ENCODE measurements at places on chromosomes 1 and 21.

- no peak for DNase-seq
These were observed 30.0 kb downstream of the LRRC52 start for GRCh38 chr1:165573787-165574186.

DNA sequence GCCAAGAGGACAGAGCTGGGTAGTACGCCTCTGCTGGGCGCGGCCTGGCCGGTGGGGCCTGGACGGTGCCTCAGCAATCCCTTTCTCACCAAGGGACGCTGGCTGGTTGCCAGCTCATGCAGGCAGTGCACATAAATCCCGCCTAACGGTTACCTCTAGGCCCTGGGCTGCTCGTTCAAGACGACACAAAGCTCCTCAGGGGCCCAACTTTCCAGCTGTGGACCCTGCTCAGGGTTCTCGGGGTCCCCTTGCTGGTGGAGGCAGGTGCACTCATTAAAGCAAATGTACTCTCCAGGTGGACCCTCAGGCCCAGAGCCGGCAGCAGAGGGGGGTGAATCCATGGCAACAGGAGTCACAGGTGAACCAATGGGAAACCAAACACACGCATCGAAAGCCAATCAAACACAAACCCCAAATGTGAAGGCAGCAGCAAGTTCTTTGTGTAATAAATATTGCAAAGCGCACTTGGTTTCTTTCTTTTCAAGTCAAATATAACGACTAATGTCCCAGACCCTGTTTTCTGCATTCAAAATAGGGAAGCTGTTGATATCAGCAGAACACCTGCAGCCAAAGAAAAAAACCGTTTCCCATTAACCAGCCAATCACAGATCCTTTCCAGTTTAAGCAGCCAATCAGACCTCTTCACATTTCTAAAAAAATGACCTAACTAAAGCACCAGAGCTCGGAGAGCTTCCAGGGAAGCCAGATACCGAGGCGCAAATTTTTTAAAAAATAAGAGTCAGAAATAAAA, 26.1 kb upstream of the CLSTN1 start:
- DNase-seq, result no peak

- no peak for DNase-seq
These were observed 3.7 kb downstream of the CFAP410 start for GRCh38 chr21:44335266-44336059.

- peak; percentile 31 for DNase-seq
These were observed 130.5 kb downstream of the TOMM20 start for GRCh38 chr1:234997896-234998741.

DNA sequence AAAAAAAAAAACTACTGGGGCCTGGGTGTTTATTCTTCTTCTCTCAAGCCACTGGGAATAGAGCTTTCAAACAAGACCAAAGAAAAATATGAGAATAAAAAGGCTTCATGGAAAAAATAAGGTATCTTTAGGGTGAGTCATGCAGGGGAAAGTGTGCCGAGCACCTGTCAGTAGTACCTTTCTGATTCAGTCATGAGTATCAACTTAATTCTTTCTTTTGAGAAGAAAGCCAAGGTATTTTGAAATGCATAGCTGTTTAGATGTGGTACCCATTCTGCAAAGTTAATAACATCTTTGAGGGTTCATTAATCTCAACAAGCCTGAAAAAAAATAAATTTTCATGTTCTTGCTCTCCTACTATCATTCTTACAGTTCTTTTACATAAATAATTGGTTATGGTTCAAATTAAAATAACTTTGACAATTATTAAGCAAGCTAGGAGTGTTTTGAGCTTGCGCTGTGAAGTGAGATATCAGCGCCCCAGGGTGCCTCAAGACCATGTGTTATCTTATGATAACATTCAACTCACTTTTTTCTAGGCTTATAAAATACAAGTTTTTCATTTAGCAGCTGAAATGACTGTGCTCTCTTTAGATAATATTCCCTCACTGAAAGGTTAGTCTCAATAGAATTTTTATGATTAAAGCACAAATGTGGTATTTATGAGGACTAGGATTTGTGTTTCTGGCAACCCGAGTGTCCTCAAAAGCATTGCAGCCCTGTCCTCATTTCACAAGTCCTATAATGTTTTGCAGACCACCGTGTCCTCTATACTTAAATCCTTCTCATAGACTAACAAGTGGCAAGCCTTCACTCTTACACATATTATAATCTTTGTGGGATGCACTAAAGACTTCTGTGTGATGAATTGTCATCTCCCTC, 138.6 kb downstream of the SLC44A5 start:
- DNase-seq, result no peak

GRCh38 chr1:63418101-63418500, 50.7 kb downstream of the ALG6 start:
- DNase-seq, result no peak

GRCh38 chr1:37845049-37845646, 14.2 kb downstream of the MTF1 start:
- DNase-seq, result no peak

GRCh38 chr1:87926921-87927320, 598.2 kb downstream of the LMO4 start:
- DNase-seq, result no peak

DNA sequence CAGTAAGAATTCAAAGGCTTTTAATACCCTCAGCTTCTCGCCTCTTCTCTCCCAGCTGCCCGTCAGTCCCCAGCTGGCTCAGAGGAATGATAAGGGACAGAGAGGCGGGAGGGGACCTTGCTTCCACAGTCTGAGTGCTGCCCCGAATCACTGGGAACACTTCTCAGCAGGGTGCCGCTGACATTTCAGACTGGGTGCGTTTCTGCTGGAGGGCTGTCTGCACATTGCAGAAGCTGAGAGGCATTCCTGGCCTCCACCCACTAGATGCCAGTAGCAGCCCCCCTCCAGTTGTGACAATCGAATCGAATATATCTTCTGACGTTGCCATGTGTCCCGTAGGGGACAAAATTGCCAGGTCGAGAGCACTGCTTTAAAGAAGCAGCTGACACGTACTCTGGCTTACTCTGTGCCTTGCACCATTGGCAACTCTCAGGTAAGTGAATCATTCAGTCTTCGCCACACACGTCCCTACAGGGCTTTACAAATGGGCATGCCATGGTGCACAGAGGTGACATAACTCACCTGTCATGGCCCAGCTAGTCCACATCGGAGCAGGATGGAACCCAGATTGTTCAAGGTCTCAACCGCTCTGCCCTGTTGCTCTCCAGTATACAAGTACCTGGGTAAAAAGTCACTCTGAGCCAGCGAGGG, 23.9 kb downstream of the CTNNBIP1 start:
- DNase-seq, result no peak

DNA sequence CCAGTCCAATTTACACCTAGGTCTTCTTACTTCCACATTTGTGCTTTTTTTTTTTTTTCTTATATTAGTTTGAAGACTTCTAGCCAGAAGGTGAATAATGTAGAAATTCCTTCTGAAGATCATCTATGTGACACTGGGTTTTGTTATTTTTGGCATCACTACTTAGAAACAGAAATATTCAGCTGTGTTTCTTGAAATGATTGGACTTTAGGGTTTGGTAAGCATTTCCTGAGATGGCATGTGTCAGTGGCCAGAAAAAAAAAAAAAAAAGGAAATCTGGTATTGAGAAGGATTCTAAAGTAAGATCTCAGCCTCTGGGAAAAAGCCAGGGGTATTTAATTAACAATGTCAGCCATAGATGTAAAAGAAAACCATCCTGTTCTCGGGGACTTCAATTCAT, 43.4 kb upstream of the LRRC8C start:
- no peak for DNase-seq

- DNase-seq, result no peak
These were observed 881 bp downstream of the USP25 start for GRCh38 chr21:15730484-15731242.

DNA sequence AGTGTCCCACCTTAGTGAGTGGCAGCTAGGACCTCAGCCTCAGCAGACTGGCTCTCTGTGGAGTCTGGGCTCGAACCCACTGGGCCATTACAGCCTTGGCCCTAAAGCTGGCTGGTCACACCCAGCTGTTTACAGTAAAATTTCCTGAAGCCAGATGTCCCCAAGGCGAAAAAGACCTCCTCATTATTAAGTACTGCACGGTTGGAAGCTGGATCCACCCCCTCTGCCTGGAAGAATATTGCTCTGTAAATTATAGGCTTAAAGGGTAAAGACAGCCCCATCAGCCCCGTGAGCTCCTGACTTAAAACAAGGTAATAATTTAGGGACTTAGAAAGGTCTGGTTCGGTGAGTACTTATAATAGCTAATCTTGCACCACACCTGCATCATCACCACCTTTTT, 30.3 kb upstream of the TMEM51 start:
- no peak for DNase-seq

GRCh38 chr1:93358293-93358692, 12.6 kb downstream of the DR1 start:
- DNase-seq, result no peak

DNA sequence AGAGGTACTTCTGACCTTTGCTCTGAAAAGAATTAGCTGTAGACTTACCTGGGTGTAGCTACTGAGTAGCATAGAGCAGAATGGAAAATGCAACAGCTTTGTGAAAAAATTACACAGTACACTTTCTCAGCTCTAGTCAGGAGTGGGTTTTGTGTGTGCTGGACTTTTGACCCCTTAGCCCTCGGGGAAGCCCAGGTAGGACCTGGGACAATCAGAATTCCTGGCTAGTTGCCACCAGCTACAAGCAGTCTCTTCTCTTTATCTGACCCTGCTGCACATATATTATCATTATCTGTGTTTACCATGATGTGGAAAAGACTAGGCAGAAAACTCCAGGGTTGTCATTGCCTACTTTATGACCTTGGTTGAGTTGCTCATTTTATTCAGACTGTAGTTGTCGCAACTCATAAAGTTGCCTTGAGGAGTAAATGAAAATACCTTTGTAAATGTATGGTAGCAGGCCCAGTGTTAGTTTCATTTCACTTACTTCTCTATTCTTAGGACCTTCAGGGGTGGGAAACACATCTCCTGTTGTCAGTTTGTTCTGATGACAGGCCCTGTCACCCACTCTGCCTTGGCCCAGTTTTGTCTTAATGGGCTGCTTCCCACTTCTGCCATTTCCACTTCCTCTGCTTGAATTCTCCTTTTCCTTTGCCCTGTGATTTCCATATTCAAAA, 5.4 kb downstream of the NEK7 start:
- DNase-seq, result no peak

DNA sequence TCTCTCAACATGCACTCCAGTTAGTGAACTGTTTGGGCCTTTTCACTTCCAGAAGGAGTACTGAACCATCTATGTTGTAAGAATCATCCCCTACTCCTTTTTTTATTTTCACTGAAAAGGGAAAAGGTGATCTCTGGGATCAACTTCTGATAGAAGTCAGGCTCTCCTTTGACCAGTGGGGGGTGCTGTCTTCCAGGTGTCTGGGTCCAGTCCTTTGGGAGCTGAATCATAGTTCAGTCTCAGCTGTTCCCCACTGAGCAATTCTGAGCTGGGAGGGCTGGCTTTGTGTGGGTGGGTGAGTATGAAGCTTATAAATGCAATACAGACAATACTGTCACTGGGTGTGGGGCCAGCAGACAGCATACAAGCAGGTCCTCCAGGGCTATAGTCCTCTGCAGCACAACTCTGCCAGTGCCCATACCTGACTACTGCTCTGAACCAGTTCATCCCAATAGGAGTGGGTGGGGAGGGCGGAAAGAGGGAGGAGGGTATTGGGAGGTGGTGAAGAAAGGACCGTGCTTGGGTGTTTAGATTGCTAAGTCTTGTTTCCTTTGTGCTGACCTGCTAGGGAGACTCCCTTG, 12.5 kb upstream of the SARS1 start:
- DNase-seq, result no peak

GRCh38 chr1:80656641-80657040, 1144.1 kb upstream of the ADGRL2 start:
- no peak for DNase-seq

GRCh38 chr1:24327486-24327885, 8.3 kb downstream of the GRHL3 start:
- DNase-seq, result no peak

DNA sequence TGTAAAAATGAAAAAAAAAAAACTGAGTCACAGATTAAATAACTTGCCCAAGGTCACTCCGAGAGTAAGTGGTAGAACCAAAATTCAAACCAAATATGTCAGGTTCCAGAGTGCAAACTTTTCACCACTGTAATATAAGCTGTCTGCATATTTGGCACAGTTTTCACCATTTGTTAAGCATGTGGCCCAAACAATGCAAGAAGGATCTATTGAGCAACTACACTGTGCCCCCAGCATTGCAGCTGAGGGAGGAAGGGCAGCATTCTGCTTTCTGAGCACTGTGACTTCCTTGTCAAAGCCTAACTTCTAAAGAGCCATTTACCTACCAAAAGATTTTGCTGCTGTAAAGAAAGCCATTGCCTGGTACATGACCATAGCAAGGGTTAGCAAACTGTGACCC, 133.4 kb downstream of the SYT2 start:
- DNase-seq, result no peak

GRCh38 chr1:186799689-186800054, 29.1 kb upstream of the PLA2G4A start:
- no peak for DNase-seq

GRCh38 chr1:110783292-110783918, 89.5 kb upstream of the CD53 start:
- DNase-seq, result peak; percentile 2

DNA sequence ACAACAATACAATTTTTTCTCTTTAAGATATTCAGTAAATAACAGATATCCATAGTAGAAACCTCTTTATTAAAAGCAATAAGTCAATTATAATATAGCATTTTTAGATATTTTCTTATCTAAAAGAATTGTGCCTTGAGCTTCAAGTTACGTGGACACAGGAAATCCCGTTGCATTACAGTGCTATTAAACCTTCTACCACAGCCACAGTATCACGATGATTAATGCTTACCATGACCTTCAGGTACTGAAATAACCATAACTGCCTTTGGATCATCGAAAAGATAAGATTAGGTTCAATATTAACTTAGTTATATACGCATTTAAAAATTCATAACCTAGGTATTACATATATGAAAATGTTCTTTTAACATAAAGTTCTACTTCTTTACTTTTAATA, 17.9 kb downstream of the B3GALNT2 start:
- DNase-seq, result no peak

- DNase-seq, result no peak
These were observed 6.5 kb downstream of the TTLL10 start for GRCh38 chr1:1179983-1180861.

DNA sequence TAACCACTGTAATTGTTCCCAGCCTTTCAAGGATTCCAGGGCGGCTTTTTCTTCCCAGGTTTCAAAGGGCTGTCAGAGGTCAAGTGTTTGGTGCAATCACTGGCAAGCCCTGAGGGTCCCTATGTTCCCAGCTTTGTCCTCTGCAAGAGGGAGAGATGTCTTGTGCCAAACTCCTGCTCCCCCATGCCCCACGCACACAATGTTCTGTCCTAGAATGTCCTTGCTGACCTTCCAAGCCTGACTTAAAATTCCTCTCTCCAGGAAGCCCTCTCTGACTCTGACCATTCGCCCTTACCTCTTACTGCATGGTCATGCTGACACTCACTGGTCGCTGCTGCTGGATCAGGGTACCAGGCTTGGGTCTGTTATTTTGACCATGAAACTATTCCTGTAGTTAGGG, 152.5 kb upstream of the KCND3 start:
- DNase-seq, result no peak

All from retinal pigment epithelial cell (primary cell).